Fibroblast of skin of right biceps (primary cell): ENCODE measurements at places on chromosomes 4 and X.

DNA sequence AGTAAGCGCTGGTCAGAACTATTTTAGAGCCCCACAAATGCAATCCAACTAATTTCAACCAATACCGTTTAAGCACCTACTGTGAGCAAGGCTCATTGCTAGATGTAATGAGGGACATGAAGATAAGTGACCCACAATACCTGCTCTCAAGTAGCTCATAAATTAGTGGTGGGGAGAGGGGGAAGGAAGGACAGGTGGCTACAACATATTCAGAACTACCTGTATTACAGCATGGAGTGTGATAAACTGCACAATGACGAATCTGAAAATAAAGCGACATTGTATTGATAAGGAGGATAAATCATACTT is 311.6 kb upstream of the DIAPH2 start:
- DNase-seq = no peak

DNA sequence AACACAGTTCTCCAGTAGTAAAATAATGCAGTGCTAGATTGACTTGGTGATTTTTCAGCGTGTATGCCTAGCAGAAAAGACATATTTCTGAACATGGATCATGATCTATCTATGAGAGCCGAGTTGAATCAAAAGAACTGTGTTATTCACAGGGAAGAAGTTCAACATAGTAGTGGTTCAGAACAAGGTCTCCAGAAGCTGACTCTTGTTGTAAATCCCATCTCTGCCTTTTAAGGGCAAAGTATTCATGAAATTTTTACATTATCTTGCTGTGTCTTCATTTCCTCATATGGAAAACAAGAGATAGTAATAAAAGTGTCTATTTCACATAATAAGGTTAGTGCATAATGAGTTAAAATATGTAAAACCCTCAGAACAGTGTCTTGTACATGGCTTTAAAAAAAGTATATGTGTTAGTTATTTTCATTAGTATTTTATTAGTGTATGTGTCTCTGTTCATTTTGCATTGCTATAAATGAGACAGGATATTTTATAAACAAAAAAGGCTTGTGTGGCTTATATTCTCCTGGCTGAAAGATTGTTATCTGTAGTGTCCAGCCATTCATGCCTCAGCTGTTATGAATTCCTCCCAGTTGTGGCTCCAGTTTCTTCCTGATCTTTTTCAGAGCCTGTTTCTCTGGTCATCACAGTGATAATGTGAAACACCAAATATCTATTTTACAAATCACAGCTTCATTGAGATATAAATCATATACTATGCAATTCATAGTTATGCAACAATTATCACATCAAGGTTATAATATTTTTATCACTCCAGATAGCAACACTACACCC is 1351.2 kb downstream of the STIM2 start:
- DNase-seq = peak; percentile 54

DNA sequence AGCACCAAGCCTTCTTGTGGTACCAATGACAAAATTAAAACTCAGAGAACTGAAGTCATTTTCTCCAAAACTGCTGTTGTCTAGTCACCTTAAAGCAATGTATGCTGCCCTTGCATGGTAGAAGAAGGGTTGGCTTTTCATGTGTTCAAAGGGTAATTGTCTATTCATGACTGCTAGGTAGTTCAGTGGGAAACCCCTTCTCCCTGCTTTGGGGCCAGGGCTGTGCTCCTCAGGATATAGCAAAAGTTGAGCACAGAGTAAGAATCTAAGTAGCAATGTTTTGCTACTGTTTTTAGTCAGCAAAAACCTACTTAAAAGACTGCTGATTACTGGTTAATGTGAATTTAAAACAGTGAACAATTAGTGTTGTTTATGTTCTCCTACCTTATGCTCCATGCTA is 30.8 kb upstream of the FAM9B start:
- no peak for DNase-seq

DNA sequence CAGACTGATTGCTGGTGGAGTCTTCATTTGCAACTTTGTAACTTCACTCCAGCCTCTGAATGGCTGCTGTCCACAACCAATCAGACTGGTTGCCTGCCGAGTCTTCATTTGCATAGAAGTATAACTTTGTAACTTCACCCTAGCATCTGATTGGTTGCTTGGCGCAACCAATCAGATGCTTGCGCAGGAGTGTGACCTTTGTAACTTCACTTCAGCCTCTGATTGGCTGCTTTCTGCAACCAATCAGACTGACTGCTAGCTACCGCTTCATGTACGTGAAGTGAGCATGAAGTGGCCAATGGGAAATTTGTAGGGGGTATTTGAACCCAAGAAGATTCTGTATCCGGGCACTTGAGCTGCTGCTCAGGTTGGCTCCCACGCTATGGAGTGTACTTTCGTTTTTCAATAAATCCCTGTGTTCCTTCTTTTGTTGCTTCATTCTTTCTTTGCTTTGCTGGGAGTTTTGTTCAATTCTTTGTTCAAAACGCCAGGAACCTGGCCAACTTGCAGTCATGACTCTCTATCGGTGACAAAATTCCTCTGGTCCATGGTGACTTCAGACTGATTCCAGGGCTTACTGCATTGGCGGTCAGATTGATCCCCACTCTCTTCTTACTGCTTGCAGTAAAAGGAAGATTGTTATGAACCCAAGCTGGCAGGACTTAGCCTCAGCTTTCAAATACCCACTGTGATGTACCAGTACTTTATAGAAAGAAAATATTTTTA is 46.4 kb upstream of the FGG start:
- DNase-seq = no peak

DNA sequence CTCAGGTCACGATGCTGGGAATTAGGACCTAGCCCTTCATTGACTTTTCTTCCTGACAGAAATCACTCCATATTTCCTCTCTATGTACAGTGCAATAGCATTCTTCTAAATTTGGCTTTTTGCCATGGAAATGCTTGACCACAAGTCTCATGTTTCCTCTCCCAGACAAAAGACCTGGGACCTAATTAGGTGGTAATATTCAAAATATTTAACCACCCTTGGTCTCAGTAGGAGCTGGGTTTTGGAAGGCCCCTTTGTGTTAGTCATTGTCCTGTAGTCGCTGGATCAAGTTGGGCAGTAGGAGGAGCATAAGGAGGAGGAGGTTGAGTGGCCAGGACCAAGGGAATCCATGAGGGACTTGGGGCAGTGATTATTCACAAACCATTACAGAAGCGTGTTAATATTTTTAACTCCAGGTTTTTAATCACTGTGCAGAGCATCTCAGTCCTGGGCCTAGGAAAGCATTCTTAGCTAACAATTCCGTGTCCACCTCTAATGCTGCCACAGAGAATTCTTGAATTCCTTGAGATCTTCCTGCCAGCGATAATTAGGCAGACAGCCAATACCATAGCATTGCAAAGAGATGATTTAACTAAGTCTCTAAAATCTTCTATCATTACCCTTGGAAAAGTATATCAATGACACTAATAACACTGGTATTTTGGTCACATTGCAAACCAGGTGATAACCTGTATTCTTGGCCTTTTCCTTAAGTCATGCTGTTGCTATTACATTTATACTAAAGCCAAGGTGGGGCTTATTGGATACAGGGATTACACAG is 25.0 kb upstream of the SHROOM4 start:
- peak; percentile 57 for DNase-seq

DNA sequence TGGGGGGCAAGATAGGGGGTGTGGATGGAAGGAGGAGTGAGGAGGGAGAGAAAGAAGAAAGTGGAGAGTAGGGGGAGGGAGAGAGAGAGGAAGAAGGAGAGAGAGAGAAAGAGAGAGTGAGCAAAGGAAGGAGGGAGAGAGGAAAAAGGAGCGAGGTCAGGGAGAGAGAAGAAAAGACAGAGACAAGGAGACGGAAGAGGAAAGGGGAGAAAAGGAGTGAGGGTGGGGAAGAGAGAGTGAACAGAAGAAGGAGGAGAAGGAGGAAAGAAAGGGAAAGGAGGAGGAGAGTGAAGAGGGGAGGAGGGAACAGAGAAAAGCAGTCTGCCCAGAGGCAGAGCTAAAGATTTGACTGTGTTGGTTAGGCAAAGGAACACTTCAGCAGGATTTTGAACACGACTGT is 181.6 kb downstream of the MID1IP1 start:
- DNase-seq = no peak

DNA sequence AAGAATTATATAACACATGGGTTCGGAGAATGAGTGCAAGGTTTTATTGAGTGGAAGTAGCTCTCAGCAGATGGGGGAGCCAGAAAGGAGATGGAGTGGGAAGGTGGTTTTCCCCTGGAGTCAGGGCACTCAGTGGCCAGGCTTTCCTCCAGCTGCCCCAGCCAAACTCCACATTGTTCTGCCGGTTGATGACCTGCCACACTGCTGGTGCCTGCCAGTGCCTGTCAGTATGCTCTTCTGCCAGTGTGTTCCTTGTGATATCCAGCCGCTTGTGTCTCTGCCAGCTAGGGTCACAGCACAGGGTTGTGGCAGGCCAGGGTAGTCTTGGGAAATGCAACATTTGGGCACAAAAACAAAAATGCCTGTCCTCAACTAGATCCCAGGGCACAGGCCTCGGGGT is 604.8 kb upstream of the TECRL start:
- no peak for DNase-seq

GRCh38 chr4:148481636-148482035 is 39.4 kb upstream of the NR3C2 start:
- no peak for DNase-seq

- peak; percentile 88 for DNase-seq
Measured at GRCh38 chr4:183986971-183987946, 82.2 kb downstream of the STOX2 start.

GRCh38 chr4:101689220-101689619 is 101.3 kb upstream of the BANK1 start:
- no peak for DNase-seq

DNA sequence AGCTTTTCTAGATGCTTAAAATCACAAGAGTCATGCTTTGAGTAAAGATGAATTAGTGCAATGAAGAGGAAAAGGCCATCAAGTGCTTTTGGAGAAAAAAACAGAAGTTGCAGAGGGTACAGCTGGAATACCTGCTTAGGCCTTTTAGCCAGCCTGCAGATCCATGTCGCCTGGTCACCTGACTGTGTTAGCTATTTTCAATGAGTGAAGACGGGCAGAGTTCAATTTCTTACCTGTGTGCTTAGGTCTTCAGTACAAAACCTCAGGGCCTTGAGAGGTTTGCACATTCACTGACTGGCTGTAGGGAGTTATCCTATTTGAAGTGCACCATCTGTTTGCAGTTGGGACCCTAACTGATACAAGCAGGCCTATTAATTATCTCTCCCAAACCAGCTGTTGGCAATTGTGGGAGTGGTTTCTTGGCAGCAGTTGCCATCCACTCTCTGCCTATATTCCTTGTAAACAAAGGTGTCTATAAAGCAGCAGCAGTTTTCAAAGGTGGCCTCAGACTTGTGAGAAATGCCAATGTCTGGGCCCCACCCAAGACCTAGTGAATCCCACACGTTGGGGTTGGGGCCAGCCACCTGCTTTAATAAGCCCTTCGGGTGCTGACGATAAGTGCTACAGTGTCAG is 16.3 kb upstream of the FAT1 start:
- DNase-seq = no peak

DNA sequence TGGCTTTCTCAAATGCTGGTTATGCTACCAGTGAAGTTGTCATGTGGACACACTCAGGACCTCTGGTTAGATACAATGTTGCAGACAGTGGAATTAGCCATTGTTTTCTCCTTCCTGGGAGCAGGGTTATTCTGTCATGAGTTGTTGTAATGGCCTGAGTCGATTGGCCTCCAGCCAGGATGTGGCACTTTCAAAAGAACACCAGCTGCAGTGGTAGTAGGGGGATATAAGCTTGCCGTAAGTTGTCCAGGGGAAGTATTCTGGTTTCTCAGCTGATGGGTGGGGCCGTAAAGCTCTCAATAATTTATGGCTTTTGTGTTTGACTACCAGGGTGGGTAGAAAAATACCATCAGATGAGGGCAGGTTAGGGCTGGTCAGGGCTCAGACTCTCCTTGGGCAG is 697.5 kb upstream of the GNPDA2 start:
- DNase-seq = no peak

DNA sequence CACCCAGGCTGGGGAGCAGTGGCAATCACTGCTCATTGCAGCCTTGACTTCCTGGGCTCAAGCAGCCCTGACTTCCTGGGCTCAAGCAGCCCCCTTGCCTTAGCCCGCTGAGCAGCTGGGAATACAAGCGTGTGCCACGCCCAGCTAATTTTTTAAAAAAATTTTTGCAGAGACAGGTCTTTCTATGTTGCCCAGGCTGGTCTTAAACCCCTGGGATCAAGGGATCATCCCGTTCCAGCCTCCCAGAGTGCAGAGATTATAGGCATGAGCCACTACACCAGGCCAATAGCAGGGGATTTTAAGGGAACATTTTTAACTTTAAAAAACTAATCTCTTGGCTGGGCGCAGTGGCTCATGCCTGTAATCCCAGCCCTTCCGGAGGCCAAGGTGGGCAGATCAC is 5.3 kb upstream of the SLC34A2 start:
- DNase-seq = no peak

- DNase-seq = peak; percentile 37
Measured at GRCh38 chrX:3638280-3638873, 75.1 kb downstream of the PRKX start.

- DNase-seq = no peak
Measured at GRCh38 chr4:184279496-184280061, 61.9 kb upstream of the ENPP6 start.

- DNase-seq = peak; percentile 82
Measured at GRCh38 chr4:13984991-13985800, 357.7 kb upstream of the BOD1L1 start.

DNA sequence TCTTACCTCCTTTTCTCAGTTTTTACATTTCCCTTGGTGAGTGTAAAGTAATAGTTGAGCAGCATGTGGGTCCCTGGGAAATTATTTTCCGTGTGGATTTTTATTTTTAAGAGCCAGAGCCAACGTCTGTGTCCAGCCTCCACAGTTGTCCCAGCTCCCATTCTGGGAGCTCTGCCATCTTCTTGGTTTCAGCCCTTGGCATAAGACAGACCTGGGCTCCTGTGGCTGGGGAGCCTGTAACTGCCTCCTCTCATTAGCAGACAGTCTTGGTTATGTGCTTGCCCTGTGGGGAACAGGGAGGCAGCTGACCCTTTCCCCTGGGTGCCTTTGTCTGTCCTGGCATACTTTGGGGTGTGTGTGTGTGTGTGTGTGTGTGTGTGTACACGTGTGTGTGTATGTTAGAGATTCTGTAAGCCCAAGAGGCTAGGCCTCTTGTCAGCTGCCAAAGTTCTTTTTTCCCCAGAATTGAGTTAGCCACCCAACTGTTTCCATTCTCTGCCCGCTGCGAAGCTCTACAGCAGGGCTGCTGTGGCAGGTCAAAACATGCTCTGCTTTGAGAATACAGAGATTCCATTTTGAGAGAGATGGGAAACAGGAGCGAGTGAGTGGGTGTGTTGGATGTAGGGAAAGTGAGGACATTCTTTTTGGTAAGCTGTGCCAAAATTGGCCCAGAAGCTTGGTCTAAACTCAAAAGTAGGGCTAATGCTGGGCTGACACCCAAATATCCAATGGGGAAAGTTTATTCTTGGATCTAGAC is 140.7 kb downstream of the TMEM164 start:
- DNase-seq = no peak
